Hematopoietic multipotent progenitor cell treated with erythropoietin and hydrocortisone succinate and interleukin-3 and kit ligand, for 15 days (in vitro differentiated cells): ENCODE measurements at places on chromosomes 13 and 19.

DNA sequence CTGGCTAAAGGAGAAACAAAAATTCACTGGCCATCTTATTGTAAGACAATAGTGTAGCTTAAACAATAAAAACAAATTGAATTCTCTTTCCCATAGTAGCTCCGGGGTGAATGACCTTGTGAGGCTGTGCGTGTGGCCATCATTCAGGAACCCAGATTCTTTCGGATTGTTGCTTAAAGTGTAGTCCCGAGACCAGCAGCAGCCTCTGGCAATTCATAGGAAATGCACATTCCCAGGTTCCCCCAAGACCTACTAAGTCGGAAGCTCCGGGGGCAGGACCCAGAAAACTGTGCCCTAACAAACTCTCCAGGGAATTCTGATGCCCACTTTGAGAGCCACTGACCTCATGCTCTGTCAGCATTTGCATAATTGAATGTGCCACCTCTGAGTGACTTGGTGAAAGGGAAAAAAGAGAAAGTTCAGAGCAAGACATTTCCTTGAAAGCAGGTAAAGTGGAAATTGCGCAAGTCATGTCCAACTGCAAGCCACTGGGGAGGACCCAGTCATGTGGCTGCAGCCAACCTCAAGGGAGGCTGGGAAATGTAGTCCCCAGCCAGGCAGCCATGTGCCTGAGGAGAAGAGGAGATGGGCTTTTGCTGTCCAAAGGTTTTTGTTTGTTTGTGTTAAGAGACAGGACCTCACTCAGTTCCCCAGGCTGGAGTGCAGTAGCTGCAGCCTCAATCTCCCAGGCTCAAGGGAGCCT lies 50.7 kb upstream of the PNMA8B start:
- no peak for DNase-seq

GRCh38 chr19:39030854-39031367 lies 1.4 kb downstream of the FBXO27 start:
- DNase-seq, result no peak

- DNase-seq, result no peak
Observed at GRCh38 chr13:106103779-106104178, 431.7 kb downstream of the EFNB2 start.

GRCh38 chr13:114015111-114015968 lies 41.5 kb upstream of the C13orf46 start:
- DNase-seq, result no peak

DNA sequence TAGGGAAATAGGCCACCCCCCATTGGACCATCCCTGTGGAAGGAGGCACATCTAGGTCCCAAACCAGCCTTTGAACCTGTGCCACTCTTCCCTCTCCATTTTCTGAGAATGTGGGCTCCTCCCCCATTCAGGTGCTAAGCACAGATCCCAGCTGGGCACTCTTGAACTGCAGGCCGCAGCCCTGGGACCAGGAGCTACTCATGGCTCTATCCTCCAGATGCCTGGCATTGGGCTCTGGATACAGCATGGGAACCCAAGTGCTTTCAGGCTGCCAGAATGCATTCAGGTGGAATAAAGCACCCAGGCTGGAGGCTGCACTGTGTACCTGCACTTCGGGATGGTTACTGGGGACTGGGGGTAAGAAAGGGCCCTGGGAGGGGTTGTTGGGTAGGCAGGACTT lies 1372.3 kb upstream of the SPRY2 start:
- no peak for DNase-seq

GRCh38 chr19:48648134-48648533 lies 2.1 kb upstream of the CA11 start:
- DNase-seq, result no peak

- no peak for DNase-seq
Observed at GRCh38 chr19:49585023-49585422, 3.9 kb downstream of the PRRG2 start.

DNA sequence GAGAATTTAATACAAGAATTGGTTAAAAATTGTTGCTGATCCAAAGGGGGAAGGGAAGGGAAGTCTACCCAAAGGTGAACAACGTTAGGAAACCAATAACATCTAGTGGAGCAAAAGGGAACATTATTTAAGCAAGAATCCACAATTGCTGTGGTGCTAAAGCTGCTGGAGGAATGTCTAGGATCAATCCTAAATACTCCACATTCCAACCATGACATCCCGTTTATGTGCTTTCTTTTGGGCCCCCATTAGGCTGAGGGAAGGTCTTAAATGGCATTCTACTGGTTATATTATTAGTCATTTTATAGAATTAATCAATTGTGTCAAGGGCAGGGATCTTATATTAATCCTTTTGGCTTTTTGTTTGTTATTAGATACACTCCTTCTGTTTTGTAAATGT lies 39.9 kb upstream of the VWA8 start:
- DNase-seq, result no peak

DNA sequence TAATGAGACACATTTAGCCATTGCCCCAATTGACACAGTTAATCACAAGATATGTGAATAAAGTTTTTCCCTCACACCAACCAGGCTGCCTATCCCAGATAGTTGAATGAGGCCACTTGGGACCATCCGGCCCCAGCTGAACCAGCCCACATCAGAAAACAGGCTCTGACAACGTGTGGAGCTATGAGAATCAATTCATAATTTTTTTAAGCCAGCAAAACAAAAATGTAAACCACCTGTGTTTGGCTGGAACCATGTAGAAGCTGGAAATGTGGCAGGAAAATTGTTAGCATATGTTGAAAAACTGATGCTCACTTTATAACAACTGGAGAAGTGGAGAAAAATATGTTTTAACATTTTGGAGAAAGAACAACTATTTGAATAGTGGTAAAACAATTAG lies 1161.3 kb downstream of the SLITRK1 start:
- DNase-seq, result no peak
